ENCODE measurements at places on chromosomes 13 and 19.

DNA sequence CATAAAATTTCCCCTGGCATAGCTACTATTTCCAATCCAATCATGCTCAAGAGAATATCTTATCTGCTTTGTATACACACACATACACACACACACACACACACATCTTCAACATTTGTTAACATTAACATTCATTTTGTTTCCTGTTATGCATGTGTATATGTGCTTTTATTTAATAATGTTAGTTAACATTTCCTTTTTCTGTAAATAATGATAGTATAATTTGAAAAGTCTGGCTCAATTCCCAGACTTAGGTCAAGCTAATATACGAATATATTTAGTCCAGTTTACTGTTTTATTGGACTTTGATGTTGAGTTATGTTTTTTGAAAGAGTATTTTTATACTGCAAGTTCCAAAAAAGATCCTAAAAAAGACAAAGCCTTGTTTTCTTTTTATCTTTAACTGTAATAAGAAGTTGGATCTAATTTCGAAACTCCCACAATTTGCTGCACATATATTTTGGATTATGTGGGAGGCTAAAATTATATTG is 1072.4 kb downstream of the EFNB2 start:
- DNase-seq: no peak

GRCh38 chr13:23146811-23147625 is 33.8 kb upstream of the SGCG start:
- DNase-seq: no peak

DNA sequence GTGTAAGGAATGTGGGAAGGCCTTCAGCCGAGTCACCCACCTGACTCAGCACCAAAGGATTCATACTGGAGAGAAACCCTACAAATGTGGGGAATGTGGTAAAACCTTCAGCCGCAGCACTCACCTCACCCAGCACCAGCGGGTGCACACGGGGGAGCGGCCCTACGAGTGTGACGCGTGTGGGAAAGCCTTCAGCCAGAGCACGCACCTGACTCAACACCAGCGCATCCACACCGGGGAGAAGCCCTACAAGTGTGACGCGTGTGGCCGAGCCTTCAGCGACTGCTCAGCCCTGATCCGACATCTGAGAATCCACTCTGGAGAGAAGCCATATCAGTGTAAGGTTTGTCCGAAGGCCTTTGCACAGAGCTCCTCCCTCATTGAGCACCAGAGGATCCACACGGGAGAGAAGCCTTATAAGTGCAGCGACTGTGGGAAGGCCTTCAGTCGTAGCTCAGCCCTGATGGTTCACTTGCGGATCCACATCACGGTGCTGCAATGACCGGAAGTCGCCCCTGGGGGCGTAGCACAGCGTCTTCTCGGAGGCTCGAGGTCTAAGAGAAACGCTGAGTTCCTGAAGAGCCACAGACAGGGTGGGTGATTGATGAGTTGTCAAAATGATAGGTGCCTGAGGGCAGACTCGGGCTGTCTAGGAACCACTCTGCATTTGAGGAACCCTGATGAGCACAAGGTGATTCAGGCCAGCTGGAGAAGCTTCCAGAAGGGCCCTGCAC is 12.2 kb downstream of the ZSCAN22 start:
- no peak for DNase-seq

DNA sequence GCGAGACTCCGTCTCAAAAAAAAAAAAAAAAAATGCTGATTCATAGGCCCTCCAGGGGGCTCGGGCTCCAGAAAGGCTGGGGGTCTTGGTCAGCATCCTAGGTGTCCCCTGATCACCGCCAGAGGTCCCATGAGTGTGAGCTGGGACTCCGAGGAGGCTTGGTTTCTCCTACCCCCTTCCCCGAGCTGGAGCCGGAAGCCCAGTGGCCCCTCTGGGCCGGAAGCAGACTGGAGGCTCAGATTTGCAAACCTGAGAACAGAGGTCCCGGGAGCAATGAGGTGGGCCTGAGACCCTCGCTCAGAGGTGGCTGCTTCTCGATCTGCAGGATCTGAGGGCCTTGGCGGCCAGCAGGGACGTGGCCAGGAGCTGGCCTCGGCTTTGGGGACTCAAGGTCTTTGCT is 41.5 kb downstream of the EFNA2 start:
- no peak for DNase-seq

DNA sequence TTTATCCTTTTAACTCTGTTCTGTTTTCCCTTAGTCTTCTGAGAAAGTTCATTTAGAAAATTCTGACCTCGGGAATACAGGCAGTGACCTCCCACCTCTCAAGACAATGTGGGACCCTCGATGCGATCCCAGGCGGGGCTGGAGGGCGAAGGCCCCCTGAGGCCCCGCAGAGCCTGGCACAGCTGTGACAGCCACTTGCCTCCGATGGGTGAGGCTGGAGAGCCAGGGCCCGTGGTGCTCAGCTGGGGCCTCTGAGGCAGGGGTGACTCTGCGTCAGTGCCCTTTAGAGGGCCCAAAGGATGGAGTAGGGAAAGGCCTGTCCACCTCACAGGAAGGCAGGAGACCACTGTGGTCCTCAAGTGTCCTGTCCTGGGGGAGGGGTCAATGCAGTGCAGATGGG is 10.3 kb downstream of the GJA3 start:
- DNase-seq: no peak

GRCh38 chr13:59856281-59856810 is 307.4 kb downstream of the DIAPH3 start:
- DNase-seq: no peak

DNA sequence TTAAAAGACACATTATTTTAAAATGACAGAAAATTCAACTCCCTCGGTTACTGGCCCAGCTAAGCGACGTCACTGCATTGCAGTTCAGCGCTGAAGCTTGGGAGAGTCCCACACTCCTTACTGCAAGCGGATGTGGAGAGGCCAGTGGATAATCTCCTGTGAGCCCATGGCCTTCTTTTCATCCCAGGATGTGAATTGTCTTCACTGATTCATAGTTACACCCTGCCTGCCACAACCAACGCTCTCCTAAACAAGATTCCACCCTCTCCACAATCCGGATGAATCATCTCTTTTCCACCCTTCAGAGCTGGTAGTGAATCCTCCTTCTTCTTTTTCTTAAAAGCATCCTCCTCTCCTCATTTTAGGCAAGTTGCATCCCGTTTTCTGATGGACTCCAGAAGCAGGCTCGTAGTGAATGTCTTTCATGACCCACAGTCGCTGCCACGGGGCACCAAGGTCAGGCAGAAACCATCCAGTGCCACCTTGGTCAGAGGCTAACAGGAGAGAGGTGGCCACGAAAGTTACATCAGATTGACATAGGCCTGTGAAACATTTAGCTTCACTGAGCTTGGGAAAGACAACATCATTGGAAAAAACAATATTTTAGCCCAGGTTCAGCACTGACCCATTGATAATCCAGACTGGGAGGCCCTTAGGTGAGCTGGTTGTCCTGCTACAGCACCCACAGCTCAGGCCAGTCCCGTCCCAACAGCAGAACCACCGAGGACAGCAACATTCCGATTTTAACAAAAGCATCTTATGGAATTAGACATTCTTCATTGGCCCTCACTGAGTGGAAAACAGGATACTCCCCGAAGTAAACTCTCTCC is 2.0 kb downstream of the GJB2 start:
- DNase-seq: peak; percentile 89

DNA sequence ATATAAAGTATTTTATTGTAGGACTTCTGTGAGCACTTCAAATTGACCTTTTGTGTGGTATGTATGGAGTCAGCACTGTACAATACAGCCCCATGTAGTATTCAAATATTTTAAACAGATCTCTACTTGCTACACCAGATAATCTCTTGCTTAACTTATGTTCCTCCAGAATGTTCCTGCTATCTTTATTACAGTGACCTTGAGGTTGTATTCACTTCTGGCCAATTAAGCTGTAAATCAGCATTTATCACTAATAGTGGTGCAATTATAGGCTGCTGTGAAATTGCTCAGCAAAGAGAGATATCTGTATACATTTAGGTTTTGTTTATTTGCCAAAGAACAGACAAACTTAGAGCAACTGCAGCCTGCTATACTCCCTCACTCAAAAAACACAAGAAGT is 1218.6 kb downstream of the PCDH17 start:
- no peak for DNase-seq
